ENCODE measurements at places on chromosomes 11 and 22.

GRCh38 chr22:25942856-25943411 is 200.9 kb downstream of the MYO18B start:
- no peak for DNase-seq

- DNase-seq = no peak
These were observed 48.8 kb upstream of the HSD17B12 start for GRCh38 chr11:43631732-43632131.

GRCh38 chr11:47983464-47984397 is 3.4 kb downstream of the PTPRJ start:
- DNase-seq = no peak

GRCh38 chr22:30247974-30248373 is 1.4 kb upstream of the LIF start:
- no peak for DNase-seq

DNA sequence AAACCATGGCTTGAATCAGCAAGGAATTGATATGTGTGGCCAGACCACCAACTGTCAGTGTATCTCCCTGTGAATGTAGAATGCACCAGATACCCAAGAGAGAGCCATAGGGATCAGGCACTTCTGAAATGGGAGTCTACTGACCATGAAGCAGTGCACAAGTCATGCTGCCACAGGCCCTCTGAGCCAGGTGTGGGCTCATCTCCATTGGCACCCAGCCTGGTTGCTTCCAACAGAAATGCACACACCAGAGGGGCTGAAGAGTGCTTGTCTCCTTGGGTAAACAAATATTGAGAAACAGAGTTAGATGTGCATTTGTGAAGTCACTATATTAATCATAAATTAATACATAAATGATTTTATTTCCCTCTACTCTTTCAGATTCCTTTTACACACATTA is 28.4 kb upstream of the PANX1 start:
- DNase-seq = no peak

DNA sequence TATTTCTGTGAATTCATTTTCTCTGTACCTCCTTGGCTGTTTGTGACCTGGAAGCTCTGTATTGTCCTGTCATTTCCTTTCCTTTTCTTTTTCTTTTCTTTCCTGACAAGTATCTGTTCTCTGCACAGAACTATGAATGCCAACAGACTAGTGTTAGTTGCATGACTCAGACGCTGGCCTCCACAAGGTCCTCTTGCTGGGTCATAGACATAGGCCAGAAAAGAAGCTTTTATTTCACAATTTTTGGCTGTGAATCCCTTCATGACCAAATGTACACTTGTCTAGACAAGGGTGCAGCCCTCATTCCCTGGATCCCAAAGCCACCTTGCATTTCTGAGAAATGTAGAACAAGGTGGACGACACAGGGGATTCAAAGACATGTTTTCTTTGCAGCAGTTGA is 104.1 kb upstream of the MTNR1B start:
- no peak for DNase-seq

- DNase-seq = no peak
These were observed 118.3 kb downstream of the CYP2R1 start for GRCh38 chr11:14773755-14774154.

DNA sequence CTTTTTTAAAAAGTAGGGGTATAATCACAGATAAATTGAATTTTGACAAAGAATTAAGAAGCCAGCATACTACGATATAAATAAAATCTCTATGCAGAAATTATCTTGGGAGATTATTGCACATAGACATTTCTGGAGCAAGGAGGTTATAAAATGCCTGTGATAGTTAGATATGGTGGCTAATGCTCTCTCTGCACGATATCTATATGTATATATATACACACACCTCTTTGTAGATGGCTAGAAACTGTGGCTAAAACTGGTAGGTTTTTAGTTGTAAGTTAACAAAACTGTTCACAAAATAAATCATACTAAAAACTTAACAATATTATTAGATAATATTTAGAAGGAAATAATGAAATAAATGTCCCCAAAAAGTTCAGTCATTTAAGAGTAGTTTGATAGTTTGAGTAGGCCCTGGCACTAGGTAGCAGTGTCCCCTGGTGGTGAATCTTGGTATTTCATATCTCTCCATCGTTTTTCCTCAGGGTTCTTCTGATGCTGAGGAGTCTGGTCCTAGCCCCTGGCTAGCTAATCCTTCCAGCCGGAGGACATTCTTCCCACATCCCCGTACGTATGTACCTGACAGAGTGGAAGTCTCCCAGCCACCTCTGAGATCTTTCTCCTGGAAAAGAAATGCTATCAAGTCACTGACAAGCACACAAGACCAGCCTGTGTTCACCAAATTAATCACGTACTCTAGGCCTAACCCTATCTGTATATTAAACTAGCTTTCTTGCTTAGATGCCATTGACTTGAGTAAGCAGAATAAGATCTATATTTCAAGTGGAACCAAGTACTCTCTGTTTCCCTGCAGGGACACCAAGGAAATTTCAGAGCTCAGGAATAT is 32.2 kb downstream of the ART5 start:
- peak; percentile 25 for DNase-seq

DNA sequence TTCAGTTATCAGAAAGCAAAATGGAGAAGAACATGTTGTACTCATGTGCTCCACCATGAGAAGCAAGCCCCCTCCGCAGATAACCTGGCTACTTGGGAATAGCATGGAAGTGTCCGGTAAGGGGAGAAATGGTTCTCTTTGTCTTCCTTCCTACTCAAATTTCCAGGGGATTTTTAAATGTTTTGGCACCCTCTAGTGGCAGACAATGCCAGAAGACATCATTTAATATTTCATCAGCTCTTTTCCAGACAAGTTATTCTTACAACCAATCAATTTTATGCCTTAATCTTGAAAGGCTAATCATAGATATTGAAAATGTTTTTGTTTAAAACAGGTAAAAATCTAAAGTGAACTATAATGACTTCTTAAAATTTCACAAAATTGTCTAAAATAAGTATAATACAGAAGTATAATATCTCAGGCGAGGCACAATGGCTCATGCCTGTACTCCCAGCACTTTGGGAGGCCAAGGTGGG is 15.7 kb downstream of the CRTAM start:
- DNase-seq = peak; percentile 49

DNA sequence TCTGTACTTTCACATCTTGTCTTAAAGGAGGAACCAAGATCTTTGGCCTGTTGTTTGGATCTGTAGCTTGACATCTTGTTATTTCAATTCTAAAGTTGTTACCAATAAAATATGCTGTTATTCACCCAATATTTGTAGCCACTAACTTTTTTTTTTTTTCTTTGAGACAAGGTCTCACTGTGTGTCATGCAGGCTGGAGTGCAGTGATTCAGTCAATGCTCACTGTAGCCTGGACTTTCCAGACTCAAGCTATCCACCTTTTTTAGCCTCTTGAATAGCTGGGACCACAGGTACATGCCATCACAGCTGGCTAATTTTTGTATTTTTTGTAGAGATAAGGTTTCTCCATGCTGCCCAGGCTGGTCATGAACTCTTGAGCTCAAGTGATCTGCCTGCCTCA is 769.4 kb downstream of the DLG2 start:
- DNase-seq = no peak

- no peak for DNase-seq
These were observed 51.3 kb downstream of the KIRREL3 start for GRCh38 chr11:126949066-126949891.

- no peak for DNase-seq
These were observed 20.1 kb upstream of the CD44 start for GRCh38 chr11:35118906-35119305.

GRCh38 chr11:95884376-95884775 is 39.5 kb downstream of the MTMR2 start:
- DNase-seq = no peak

DNA sequence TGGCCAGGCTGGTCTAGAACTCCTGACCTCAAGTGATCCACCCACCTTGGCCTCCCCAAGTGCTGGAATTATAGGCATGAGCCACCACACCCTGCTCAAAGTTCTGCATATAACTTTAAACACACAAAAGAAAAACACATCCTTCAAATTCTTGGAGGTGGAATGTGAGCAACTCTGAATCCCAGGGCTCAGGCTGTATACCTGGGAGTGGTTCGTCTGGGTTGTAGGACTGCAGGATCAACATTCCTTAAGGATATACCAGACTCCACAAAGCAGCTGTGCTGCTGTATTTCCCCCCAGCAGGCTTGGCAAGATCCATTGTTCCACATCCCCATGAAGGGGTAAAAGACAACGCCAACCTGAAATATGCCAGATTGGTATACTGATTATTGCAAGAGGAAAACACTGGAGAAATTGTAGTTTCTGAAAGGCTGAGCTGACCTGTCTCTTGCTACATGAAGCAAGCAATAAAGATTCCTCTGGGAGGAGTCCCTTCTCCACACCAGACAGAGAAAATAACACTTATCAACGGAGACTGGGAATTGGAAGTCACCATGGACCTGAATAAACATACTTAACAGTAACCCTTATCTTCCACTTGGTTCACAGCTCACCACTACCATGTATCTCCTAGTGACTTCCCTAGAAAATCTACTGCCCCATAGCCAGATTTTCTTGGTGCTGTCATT is 12.2 kb upstream of the RPS3 start:
- DNase-seq = no peak

DNA sequence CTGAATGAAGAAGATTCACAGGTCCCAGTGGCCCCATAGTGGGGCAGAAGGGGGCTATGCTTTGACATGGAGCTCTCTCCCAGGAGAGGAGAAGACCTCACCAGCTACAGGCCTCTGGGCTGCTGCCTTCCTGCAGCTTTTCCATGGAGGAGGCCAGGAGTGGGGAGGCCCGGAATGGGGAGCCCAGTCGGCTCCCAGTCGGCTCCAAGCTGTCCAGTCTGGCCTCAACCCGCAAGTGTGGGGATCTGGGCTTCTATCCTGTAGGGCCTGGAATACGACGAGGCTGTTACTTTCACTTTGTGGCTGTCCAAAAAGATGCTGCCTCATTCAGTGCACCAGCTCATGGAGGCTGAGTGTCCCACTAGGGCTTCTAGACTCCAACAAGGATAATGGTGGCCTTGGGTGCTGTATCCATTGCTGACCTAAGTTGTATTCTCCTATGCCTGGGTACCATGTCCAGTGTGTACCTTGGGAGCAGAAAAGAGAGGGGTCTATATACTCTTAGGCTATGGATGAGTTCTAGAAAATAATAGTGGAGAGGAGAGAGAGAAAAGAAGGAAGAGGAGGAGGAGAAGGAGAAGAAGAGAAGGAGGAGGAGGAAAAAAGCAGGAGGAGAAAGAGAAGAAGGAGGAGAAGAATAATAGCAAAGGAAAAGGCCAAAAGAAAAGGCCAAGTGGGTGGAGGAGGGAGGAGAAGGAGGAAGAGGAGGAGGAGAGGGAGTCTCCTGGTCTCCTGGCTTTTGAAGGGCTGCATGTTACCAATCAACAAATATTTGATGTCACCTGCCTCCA is 1.1 kb downstream of the MYO18B start:
- no peak for DNase-seq

- DNase-seq = no peak
These were observed 16.1 kb upstream of the EED start for GRCh38 chr11:86228269-86229038.

- no peak for DNase-seq
These were observed 8.9 kb downstream of the TRPC6 start for GRCh38 chr11:101574886-101575285.

- DNase-seq = no peak
These were observed 346.5 kb upstream of the SYN3 start for GRCh38 chr22:33404723-33405122.

- peak; percentile 47 for DNase-seq
These were observed 506 bp downstream of the MCM5 start for GRCh38 chr22:35400501-35400790.

DNA sequence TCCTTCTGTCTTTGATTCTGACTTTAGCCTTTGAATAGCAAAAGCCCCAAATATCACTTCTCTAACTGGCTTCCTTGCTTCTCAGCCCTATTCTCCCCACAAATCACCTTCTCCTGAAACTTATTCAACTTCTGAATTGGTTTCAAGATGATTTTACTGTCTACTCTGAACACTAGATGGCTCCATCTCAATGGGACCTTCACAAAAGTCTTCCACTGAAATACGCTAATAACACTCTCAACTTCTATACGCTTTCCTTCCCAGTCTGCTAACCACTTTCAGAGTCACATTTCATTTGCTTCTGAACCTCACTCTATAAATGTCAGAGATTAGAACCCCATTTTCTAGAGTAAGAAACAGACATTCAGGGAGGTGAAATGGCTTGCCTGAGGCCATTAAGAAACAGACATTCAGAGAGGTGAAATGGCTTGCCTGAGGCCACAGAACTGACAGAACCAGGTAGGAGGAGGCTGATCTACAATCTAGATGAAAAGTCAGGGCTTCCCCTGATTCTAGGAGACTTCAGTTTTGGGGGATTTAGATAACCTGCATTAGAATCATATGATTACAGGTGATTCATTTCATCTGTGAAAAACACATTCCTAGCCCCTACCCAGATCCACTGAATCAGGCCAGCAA is 20.6 kb downstream of the MORC2 start:
- DNase-seq = no peak

DNA sequence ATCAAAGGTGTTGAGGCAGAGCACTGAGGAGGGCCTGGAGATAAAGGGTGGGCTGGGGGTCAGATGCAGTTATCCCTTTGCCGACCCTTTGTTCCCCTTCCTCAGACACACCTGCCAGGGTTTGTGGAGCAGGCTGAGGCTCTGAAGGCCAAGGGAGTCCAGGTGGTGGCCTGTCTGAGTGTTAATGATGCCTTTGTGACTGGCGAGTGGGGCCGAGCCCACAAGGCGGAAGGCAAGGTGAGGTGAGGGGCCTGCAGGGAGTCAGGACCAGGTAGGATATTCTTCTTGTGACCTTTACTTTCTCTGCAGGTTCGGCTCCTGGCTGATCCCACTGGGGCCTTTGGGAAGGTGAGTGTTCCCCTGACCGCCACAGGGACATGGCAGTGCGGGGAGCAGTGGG is 2.6 kb downstream of the PRDX5 start:
- DNase-seq = no peak

GRCh38 chr11:81005595-81005994 is 1564.8 kb upstream of the TENM4 start:
- DNase-seq = no peak

GRCh38 chr11:20474176-20474881 is 86.8 kb downstream of the PRMT3 start:
- no peak for DNase-seq

- no peak for DNase-seq
These were observed 85.2 kb downstream of the CCDC81 start for GRCh38 chr11:86459682-86460460.

GRCh38 chr11:66032957-66033735 is 6.9 kb upstream of the CATSPER1 start:
- DNase-seq = no peak
